Progenitor cell of endocrine pancreas (in vitro differentiated cells): ENCODE measurements at places on chromosomes 1 and 21.

GRCh38 chr1:60848583-60849188 is 233.7 kb upstream of the NFIA start:
- no peak for DNase-seq
- H3K36me3 ChIP-seq, result no peaks in the 10 kb centered on the region
- peaks cover 3% of the 10 kb centered on the region for H3K27me3 ChIP-seq

DNA sequence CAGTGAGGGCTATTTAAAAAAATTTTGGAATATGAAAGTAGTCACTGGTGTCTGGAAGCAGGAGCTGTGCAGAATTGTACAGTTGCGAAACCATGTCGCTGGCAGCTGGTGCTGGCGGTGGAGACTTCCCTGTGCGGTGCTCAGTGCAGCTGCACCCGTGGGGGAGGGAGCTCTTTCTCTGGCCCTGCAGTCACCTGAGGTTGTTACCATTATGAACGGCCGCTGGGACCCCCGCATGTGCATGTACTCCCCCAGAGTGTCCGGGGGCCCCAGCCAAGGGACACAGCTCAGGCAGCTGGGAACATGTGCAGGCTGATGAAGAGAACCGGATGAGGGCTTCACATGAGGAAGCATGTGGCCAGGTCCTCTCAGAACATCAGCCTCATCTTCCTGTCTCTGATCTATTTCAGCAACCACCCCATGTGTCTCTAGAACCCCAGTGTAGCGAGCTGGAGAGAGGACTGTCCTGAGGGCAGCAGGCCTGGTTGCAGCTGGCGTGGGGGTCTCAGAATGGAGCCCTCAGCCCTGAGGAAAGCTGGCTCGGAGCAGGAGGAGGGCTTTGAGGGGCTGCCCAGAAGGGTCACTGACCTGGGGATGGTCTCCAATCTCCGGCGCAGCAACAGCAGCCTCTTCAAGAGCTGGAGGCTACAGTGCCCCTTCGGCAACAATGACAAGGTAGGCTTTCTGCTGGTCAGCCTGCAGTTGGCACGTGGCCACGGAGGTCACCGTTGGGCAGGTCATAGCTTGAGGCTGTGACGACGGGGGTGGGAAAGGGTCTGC is at the start of gene TRPM2:
Gene TRPM2 (plus strand): TSS at position 431 of the 780 bp plus-strand sequence. CDS start 80 bp downstream, at position 511.
- H3K4me3 ChIP-seq, result no peak within 1 kb of the TSS
- no peaks in the 10 kb centered on the region for H3K36me3 ChIP-seq
- H3K27ac ChIP-seq, result no peak within 1 kb of the TSS
- H3K27me3 ChIP-seq, result no peaks in the 10 kb centered on the region
- no peaks in the 10 kb centered on the region for H3K4me1 ChIP-seq
- DNase-seq, result no peak

- H3K27me3 ChIP-seq, result no peaks in the 10 kb centered on the region
- H3K4me1 ChIP-seq, result no peaks in the 10 kb centered on the region
- H3K27ac ChIP-seq, result no peak overlapping the region
- DNase-seq, result no peak
- H3K4me3 ChIP-seq, result no peak overlapping the region
- H3K36me3 ChIP-seq, result no peaks in the 10 kb centered on the region
Measured at GRCh38 chr1:189192741-189193520, 1284.7 kb downstream of the BRINP3 start.

GRCh38 chr21:30372139-30372770 is at the start of gene KRTAP13-2:
Gene KRTAP13-2, minus strand, starts transcription at chr21:30372271. Its CDS starts 58 bp downstream, at chr21:30372213.
- no peak for DNase-seq
- no peaks in the 10 kb centered on the region for H3K4me1 ChIP-seq
- H3K4me3 ChIP-seq, result no peak within 1 kb of the TSS
- no peaks in the 10 kb centered on the region for H3K27me3 ChIP-seq
- H3K36me3 ChIP-seq, result no peaks in the 10 kb centered on the region

DNA sequence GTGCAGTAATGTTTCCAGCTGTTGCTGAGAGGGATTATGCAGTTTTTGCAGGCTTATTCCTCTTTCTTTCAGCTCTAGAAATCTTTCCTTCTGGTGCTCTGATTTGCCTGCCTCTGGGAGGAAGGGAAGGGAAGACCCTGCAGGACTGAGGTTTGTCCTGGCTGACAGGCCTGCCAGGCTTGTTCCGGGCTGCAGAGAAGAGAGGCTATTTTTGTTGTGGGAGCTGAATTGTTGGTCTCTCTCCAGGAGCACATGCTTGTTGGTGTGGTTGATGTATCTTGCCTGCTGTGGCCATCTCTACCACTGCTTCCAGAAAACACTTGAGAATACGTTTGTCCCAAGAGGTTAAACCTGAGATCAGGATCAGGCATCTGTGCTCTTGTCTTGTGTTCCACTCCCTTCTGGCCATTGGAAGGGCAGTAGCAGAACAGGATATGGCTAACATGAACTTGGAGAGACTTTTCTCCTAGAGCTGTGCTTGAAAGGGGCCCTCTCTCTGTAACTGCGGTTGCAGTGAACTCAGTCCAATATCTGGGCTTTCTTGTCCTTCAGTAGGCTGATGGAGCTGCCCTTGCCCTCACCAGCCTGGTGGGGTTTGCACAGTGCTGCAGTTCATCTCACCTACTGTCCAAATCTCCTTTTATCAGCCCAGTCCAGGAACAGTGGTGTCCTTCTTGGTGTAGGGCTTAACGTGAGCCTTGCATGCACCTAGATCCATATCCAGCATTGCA is 21.5 kb upstream of the SLC25A34 start:
- H3K27me3 ChIP-seq, result no peaks in the 10 kb centered on the region
- H3K27ac ChIP-seq, result peak overlapping the region; percentile 52
- peaks cover 4% of the 10 kb centered on the region for H3K36me3 ChIP-seq
- H3K4me1 ChIP-seq, result no peaks in the 10 kb centered on the region

- DNase-seq, result no peak
- H3K36me3 ChIP-seq, result no peaks in the 10 kb centered on the region
- H3K4me1 ChIP-seq, result peaks cover 6% of the 10 kb centered on the region
- peak overlapping the region; percentile 81 for H3K4me3 ChIP-seq
- H3K27ac ChIP-seq, result no peak overlapping the region
Measured at GRCh38 chr1:23867542-23867894, 572 bp downstream of the FUCA1 start.
